Urinary bladder (tissue), 4 donors: ENCODE measurements at places on chromosomes 16 and 17.

DNA sequence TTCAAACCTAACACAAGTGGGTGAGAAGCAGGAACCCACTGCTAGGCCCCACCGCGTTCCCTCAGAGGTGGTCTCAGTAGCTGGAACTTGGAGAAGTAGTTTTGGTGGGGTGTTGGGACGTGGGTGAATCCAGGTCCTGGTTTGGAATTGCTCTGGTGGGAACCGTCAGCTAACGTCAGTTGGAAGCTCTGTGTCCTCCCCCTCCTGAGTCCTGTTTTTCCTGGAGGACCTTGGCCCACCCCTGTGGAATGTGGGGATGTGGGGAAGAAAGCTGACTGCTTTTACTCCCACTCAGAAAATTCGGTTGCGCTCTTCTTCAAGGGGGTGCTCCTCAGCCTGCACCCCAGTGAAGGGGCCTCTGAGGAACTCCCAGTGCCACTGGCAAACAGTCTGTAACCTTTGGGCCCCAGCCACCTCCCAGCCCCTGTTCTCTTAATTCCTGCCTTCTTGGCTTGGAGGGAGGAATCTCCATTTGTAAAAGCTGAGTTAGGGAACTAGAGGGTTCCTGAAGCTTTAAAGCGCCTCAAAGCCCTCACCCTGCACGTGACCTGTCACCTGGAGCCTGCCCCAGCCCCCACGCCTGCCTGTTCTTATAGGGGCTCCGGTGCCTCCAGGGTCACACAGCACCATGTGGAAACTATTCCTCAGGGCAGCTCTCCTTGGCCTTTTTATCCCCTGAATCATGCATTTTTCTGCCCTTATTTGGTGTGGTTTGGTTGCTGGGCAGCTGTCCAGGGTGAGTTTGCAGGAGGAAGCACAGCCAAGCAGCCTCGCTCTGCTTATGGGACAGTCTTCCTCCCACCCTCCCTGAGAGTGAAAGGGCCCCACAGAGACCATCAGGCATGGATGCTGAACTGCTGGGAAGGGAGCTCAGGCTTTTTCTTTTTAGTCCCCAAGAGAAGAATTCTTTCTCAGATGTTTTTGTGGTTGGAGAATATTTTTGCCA lies 16.2 kb upstream of the NAGLU start:
- peak; percentile 90 for DNase-seq

GRCh38 chr16:3276679-3277078 lies 6.6 kb upstream of the ZNF263 start:
- DNase-seq = no peak

DNA sequence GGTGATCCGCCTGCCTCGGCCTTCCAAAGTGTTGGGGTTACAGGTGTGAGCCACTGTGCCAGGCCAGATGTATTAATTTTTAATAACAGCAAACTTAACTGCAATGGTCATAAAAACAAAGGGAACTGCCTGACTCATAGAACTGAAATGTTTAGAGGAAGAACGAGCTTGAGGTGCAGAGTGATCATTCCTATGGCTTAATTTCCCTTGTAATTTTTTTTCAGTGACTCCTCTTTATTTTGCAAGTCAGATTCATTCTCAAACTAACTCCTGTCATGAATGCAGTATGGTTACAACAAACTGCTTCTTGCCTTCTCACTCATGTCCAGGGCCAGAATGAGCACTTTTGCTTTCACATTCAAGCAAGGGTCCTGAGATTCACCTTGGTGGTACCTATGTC lies 231.3 kb downstream of the HAPSTR1 start:
- no peak for DNase-seq

- DNase-seq = no peak
These were observed 13.3 kb downstream of the USP22 start for GRCh38 chr17:21029515-21029914.

GRCh38 chr17:40553694-40554534 lies 11.4 kb downstream of the CCR7 start:
- no peak for DNase-seq

DNA sequence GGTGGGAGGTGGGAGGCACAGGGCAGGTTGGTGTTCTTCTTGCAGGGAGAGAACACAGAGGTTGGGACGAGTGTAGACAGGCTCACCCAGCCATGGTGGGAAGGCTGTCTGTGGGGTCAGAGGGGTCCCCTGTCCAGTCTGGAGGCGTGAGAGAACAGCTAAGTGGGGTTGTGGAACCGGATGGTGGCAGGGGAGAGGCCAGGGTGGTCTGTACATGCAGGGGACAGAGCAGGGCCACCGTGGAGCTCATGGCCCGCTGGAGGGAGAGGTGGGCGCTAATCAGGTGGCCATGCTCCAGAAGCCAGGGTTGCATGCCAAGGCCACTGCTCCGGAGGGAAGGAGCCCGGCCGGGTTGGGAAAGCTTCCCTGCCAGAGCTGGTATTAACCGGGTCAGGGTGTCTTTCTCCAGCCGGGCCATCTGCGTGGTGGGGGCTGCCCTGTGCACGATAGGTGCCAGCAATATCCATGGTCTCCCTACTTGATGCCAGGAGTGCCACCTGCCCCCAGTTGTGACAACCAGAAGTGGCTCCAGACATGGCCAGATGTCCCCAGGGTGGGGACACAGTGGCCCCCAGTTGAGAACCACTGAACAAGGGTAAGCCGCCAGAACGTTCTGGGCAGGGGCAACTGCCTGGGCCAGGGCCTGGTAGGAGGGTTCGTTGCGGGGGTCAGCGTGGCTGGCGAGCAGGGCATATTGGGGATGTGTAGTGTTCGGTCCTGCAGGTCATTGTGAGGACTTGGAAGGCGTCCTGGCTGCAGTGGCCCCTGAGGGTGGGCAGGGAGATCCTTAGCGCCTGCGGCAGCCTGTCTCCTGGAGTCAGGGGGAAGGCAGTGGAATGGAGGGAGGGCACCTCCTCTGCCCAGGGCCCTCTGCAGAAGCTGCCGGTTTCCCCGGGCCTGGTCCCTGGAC lies 5.1 kb downstream of the SNN start:
- no peak for DNase-seq

GRCh38 chr17:43453331-43453812 lies 30.4 kb upstream of the DHX8 start:
- DNase-seq = no peak

DNA sequence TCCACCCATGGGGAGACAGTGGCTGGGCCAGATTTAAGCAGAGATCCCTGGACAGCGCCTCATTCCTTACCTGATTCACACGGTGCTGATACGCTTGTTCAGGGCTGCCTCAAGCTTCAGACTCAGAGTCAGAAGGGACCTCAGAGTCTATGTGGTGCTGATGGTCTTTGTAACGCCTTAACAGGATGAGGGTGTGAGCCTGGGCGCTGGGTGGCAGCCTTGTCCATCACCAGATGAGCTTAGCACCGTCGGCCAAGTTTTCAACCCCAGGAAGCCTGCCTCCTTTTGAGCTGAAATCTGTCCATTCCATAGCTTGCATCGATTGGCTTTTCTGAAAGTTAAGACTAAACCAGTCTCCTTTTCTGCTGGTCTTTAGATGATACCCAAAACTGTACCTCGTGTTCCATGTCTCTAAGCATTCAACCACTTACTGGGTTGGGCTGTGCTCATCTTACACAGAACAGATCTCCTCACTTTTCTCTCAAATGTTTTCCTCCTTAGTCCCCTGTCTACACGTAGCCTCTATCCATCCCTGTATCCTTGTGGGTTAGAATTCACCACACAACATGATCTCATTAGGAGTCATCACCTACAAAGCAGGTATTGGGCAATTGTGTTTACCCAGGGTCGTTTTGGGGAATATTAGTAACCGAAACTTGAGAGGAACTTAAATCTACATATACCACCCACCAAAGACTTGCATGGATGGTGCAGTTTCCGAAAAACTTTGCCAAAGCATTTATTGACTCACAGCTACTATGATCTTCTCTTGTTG lies 573.4 kb downstream of the CDH13 start:
- DNase-seq = no peak

DNA sequence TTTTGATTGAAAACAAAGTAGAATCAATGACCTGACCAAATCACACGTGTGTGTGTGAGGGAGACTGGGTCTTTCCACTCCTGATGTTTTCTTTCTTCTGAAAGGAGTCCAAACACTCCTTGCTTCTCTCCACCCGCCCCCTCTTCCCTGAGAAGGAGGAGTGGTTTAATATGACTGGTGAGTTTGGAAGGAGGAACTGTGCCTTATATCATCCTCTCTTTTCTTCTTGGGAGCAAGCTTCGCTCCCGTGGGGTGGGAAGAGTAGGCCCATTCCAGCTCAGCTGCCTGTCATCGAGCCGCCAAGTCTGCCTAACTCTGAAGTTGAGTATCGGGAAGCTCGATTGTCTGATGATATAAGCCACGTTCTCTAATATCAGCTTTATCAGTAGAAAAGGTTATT lies 96.5 kb downstream of the YPEL2 start:
- DNase-seq = no peak

GRCh38 chr17:76141212-76142038 lies at the start of gene FOXJ1:
Gene FOXJ1, minus strand, starts transcription at chr17:76141245. Its CDS starts 850 bp downstream, at chr17:76140395.
- DNase-seq = no peak
